ENCODE measurements at places on chromosomes 1 and 21. TPM values are rescaled to one million over a fixed set of nuclear protein-coding genes. Genes with fewer than 3 reads are reported as not detected.

The IGSF21 gene
- not detected for total RNA-seq

The PNRC2 gene
- 212 TPM for total RNA-seq

The ATP1B1 gene
- total RNA-seq, result 314 TPM

The GBP5 gene
- 0.05 TPM for total RNA-seq

The PPIAL4G gene
- not detected for total RNA-seq

The CACNA1S gene
- not detected for total RNA-seq

The MOB3C gene
- total RNA-seq, result 7.6 TPM

The SH2D1B gene
- total RNA-seq, result not detected

The GNG12 gene
- total RNA-seq, result 230 TPM

The C1orf21 gene
- 1.7 TPM for total RNA-seq

The S100A16 gene
- total RNA-seq, result 406 TPM

The PGLYRP4 gene
- total RNA-seq, result not detected

The FMN2 gene
- not detected for total RNA-seq

The RNF115 gene
- total RNA-seq, result 28.7 TPM

The FCRL5 gene
- total RNA-seq, result not detected

The OR2M3 gene
- total RNA-seq, result not detected

The OR2T2 gene
- total RNA-seq, result not detected

The SPATC1L gene
- total RNA-seq, result 4.5 TPM

The BGLAP gene
- 0.15 TPM for total RNA-seq

All from renal cortical epithelial cell (primary cell).